ENCODE measurements at places on chromosomes 5 and 9. TPM values are rescaled to one million over a fixed set of nuclear protein-coding genes. Genes with fewer than 3 reads are reported as not detected.

Gene DEPDC1B
- 0.99 TPM for total RNA-seq

Gene RIMOC1
- 17.1 TPM for total RNA-seq

Gene PAPPA
- 6.5 TPM for total RNA-seq

Gene ZNF483
- 1.2 TPM for total RNA-seq

Gene PHYHD1
- total RNA-seq: 10.0 TPM

Gene DCANP1
- not detected for total RNA-seq

Gene SLC36A2
- not detected for total RNA-seq

Gene FBP2
- not detected for total RNA-seq

Gene PRLR
- not detected for total RNA-seq

Gene TSLP
- total RNA-seq: 1.2 TPM

Gene SEMA5A
- total RNA-seq: 2.7 TPM

Gene TAS2R1
- total RNA-seq: not detected

Gene CSF2
- not detected for total RNA-seq

Gene PCDH12
- total RNA-seq: not detected

Gene DNAJC25
- total RNA-seq: 8.5 TPM

Gene CRHBP
- total RNA-seq: not detected

Gene ALDOB
- not detected for total RNA-seq

Gene SH3RF2
- total RNA-seq: 1.1 TPM

Gene CDH6
- total RNA-seq: not detected

Gene AK6
- total RNA-seq: 20.2 TPM

Gene TMEM174
- not detected for total RNA-seq

Gene IL13
- total RNA-seq: not detected

Gene LCP2
- not detected for total RNA-seq

Gene GRXCR2
- not detected for total RNA-seq

Gene NSMF
- 69.9 TPM for total RNA-seq

Gene DND1
- total RNA-seq: 0.52 TPM

Gene FSTL4
- 0.36 TPM for total RNA-seq

Gene JAKMIP2
- total RNA-seq: not detected

Gene TAF7
- 116 TPM for total RNA-seq

Gene IFNK
- not detected for total RNA-seq

Gene FRMD3
- total RNA-seq: 2.9 TPM

Gene PTPN3
- 0.05 TPM for total RNA-seq

Gene MVB12B
- total RNA-seq: 4.9 TPM

Gene MSX2
- 9.8 TPM for total RNA-seq

Gene PCDHB12
- total RNA-seq: 5.4 TPM

All from myocyte (in vitro differentiated cells).